ENCODE measurements at places on chromosomes 13 and 19.

GRCh38 chr19:22545751-22546150 is 88.4 kb upstream of the ZNF492 start:
- DNase-seq: peak; percentile 2

GRCh38 chr13:47726394-47726793 is 274.7 kb downstream of the SUCLA2 start:
- no peak for DNase-seq

DNA sequence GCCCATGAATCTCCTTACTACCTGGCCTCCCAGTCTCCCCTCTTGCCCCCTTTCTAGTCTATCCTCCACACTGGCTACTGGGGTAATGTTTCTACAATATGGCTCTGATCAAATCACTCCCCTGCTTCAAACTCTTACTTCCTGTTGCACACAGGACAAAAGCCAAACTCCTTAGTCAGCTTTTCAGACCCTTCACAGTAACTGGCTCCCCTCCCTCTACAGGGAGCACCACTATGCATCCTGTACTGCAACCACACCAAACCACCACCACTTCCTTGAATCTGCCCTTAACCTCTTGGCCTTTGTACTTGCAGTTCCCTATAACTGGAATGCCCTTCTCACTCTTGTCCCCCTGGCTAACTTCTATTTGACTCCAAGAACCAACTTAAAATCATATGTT is 32.2 kb downstream of the DEDD2 start:
- no peak for DNase-seq

DNA sequence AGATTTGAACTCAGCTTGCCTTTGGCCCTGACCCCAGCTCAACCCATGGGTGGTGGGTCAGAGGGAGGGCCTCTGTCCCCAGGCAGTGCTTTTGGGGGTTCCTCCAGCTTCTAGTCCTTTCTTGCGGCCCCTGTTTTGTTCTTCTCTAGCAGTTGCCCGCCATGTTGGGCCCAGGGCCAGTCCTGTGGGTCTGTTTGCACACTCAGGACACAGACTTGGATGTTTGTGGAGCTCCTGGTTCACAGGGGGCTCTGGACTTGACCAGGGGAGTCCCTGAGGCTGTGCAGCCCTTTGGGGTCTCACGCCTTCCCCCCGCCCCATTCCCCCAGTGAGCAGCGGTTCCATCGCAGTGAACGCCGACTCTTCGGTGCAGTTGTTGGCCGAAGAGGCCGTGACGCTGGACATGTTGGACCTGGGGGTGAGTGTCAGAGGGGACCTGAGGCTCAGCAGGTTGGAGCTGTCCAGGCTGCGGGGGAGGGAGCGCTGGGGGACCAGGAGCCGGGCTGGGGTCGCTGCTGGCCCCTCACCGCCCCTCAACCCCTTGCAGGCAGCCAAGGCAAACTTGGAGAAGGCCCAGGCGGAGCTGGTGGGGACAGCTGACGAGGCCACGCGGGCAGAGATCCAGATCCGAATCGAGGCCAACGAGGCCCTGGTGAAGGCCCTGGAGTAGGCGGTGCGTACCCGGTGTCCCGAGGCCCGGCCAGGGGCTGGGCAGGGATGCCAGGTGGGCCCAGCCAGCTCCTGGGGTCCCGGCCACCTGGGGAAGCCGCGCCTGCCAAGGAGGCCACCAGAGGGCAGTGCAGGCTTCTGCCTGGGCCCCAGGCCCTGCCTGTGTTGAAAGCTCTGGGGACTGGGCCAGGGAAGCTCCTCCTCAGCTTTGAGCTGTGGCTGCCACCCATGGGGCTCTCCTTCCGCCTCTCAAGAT is 2.5 kb downstream of the ATP5F1D start:
- peak; percentile 83 for DNase-seq

GRCh38 chr19:57249329-57249728 is 8.9 kb downstream of the ZNF805 start:
- DNase-seq: no peak

- no peak for DNase-seq
Measured at GRCh38 chr13:104071806-104072205, 1005.6 kb upstream of the SLC10A2 start.

DNA sequence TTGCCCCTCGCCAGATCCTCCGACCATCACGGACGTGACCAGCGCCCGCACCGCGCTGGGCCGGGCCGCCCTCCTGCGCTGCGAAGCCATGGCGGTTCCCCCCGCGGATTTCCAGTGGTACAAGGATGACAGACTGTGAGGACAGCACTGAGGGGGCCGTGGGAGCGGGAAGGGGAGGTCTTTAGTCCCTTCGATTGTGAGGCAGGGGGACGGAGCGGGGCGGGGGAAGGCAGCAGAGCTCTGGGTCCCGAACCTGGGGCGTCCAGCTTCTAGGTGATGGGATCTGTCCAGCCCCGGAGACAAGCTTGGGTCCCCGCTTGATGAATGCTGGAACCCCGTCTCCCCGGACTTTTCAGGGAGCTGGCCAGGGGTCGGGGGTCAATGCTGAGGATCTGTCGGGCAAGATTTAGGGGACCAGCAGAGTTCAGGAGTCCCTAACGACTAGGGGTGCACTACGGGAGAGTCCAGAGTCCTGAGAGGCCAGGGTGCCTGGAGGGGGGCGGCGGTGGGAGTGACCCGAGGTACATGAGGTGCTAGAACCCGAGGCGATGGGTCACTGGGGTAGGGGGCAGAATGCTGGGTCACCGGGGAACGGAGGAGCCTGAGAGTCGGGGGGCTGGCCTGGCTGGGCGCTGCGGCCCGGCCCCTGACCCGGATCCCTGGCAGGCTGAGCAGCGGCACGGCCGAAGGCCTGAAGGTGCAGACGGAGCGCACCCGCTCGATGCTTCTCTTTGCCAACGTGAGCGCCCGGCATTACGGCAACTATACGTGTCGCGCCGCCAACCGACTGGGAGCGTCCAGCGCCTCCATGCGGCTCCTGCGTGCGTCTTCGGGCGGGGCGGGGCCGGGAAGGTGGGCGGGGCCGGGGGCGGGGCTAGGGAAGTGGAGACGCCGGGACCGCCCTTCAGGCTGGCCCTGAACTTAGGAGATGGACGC is 14.6 kb downstream of the VSIG10L start:
- DNase-seq: no peak

GRCh38 chr13:75365724-75366173 is 116.2 kb downstream of the TBC1D4 start:
- DNase-seq: no peak

GRCh38 chr19:33802801-33803200 is 6.1 kb downstream of the KCTD15 start:
- no peak for DNase-seq

DNA sequence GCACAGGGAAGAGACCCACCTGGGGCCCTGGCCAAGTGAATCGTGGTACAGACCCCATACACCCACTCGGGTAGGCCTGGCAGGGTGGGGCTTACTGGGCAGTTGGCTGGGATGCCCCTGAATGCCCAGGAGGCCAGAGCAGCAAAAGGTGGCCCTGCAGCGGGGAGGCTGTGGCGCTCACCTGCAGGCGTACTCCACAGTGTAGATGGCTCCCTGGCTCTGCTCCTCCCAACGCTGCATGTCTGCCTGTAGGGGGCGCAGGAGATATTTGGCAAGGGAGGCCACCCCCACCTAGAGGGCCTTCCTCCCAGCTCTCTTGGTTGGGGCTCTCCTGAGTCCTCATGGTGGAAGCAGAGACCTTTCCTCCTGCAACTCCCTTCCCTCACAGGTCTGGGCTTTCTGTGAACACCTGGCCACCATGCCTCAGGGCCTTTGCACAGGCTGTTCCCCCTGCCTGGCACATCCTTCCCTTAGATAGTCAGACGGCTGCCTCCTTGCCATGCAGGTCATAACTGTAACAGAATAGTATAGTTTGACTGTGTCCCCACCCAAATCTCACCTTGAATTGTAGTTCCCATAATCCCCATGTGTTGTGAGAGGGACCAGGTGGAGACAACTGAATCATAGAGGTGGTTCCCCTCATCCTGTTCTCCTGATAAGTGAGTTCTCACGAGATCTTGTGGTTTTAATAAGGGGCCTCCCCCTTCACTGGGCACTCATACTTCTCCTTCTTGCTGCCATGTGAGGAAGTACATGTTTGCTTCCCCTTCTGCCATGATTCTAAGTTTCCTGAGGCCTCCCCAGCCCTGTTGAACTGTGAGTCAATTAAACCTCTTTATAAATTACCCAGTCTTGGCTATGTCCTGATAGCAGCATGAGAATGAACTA is 5.9 kb downstream of the BORCS8 start:
- DNase-seq: peak; percentile 49

DNA sequence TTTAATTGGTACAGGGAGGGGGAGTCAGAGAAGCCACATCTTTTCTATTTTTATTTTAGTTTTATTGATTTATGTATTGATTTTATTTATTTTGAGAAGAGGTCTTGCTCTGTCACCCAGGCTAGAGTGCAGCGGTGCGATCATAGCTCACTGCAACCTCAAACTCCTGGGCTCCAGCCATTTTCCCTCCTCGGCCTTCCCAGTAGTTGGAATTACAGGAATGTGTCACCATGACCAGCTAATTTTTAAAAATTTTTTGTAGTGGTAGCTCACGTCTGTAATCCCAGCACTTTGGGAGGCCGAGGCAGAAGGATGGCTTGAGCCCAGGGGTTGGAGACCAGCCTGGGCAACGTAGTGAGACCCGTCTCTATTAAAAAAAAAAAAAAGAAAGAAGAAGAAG is 4.1 kb downstream of the IL27RA start:
- no peak for DNase-seq

DNA sequence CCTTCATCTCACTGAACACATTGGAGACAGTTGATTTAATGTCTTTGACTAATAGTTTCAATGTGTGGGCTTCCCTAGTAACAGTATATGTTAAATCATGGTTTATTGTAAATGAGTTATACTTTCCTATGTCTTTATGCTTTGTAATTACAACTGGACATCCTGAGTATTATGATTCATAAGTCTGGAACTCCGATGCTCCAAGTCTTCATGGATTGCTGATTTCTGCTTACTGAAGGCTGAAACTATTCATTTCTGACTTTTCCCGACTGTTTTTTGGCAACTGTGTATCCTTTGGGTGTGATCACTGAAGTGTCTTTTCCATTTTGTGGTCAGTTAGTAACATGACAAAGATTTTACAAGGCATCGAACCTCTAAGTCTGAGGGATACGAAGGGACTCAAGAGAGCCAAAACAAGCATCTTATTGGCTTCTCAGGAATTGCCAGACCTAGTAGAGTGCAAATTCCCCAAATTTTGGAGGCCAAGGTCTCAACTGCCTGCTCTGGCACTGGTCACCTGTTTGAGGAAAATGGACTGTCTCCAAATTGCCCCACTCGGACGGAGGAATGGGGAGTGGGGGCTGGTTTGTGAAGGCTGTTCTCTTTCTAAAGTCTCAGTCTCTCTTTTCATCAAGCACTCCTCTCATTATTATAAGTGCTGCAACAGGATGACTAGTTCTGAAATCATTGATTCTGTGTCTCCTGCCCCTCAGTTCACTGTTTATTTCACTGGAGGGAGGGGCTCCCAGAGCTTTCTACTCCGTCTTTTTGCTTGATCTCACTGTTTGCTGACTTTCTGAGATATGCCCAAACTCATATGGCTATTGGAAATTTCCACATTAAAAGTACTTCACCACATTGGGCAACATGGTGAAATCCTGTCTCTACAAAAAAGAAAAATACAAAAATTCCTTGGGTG is 20.2 kb upstream of the CD70 start:
- DNase-seq: no peak

GRCh38 chr19:18662972-18663732 is 20.3 kb upstream of the CRTC1 start:
- DNase-seq: no peak

Data from stimulated activated CD4-positive, alpha-beta T cell treated with anti-CD3 and anti-CD28 coated beads, Interleukin-1b, Interleukin-23, amount 100 ng/mL, for 24 hours (primary cell).